Activated T-cell treated with anti-CD3 and anti-CD28 coated beads for 48 hours (primary cell): ENCODE measurements at places on chromosomes 16 and 17.

DNA sequence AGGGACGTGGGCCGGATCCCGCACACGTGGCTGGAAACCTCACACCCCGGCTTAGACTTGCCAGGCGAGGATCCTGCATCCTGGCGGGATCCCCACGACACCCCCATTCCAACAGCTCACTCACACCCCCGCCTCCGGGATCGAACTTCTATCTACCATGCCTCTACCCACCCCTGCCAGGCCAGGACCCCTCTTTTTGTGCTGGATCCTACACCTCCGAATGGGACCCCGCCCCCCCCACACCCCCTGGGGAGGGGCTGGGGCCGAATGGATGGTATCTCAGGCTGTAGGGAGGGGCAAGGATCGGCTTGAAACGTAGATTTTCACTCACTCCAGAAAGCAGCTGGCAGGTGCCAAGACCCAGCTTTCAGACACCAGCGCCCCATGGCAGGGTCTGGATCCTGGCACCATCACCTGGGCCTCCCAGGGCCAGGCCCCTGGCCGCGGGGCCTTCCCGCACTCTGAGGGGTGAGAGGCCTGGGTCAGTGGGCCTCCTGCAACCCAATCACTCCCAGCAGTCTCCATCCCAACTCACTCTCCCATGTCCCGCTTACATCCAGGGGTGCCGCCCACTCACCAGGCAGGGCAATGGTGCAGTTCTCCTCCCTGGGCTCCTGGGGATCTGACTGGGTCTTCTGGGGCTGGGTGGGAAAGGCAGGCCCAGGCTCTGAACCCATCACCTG, 6.7 kb downstream of the PRSS36 start:
- no peak for DNase-seq

DNA sequence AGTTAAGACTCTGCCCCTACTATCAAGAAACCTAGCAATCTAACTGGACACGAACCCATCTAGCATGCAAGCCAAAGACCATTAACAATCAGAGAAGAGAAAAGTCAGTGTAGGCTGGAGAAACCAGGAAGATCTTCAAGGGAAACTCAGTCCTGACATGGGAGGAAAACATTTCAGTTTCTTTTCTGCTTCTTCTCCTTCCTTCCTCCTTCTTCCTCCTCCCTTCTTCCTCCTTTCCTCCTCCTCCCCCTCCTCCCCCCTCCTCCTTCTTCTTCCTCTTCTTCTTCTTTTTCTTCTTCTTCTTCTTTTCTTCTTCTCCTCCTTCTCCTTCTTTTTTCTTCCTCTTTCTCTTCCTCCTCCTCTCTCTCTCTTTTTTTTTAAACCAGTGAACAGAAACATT, 29.6 kb upstream of the SHISA9 start:
- DNase-seq = no peak

- DNase-seq = no peak
These were observed 36.6 kb upstream of the HNF1B start for GRCh38 chr17:37781451-37781850.

GRCh38 chr16:12721841-12722421, 81.8 kb downstream of the CPPED1 start:
- DNase-seq = no peak

DNA sequence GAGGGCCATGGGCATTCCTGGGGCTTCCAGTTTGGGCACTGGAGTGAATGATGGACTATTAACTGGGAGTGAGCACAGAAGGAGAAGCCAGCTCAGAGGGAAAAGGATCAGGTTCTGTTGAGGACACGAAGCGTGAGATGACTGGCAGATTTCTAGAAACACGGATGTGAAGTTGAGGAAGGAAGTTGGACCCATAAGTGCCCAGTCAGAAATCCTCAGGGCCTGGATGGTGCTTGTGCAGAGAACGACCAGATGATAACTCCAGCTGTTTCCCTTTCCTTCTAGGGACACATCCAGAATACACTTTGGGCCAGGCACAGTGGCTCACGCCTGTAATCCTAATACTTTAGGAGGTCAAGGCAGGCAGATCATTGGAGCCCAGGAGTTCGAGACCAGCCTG, 23.3 kb upstream of the ANKRD40CL start:
- DNase-seq = no peak

- DNase-seq = no peak
These were observed 61.3 kb upstream of the PHOSPHO1 start for GRCh38 chr17:49291929-49292328.

GRCh38 chr17:32739722-32740121, 137.2 kb downstream of the MYO1D start:
- DNase-seq = no peak

GRCh38 chr17:43936434-43936833, 5.8 kb downstream of the PPY start:
- DNase-seq = no peak

- DNase-seq = no peak
These were observed 37.2 kb upstream of the SLC38A10 start for GRCh38 chr17:81332118-81332834.

DNA sequence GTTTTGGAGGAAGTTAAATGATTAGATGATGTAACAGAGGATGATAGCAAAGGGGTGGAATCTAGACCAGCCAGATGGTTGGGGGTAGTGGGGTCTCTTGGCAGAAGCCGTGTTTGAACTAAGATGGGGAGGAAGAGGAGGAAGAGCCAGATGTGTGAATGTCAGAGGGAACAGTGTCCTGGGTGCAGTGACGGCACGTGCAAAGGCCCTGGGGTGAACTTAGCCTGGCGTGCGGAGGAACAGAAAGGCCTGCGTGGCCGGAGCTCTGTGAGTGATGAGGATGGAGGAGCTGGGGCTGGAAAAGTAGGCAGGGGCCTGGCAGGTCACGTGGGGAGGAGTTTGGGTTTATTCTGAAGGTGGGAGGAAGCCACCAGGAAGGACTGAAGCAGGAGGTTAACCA, 26.4 kb upstream of the RMI2 start:
- no peak for DNase-seq

- DNase-seq = peak; percentile 77
These were observed 11.5 kb upstream of the PITPNA start for GRCh38 chr17:1573932-1574696.

- DNase-seq = no peak
These were observed 65.7 kb downstream of the BANP start for GRCh38 chr16:88016964-88017363.

DNA sequence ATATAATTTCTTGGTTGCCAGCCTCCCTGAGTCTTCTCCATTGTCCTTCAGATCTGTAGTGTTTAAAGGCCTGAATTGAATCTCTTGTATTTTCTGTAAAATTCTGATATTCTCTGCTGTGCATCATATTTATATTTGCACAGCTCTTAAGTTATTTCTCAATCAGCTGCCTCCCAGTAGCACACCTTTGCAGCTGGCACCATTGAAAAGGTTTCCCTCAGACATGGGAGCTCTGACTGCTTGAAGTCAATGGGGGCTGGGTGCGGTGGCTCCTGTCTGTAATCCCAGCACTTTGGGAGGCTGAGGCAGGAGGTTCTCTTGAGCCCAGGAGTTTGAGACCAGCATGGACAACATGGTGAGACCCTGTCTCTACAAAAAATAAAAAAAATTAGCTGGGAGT, 40.4 kb downstream of the PITPNC1 start:
- DNase-seq = no peak

DNA sequence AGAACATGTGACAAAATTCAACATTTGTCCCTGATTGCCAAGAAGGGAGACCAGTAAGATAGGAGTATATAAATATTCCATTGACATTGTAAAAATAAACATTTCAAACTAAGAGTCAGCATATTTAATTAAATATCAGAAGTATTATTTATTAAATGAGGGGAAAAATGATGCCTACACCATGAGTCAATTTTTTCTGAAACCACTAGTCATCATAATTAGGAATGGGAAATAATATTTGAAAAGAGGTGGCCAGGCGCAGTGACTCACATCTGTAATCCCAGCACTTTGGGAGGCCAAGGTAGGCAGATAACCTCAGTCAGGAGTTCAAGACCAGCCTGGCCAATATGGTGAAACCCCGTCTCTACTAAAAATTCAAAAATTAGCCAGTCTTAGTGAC, 2.1 kb downstream of the CMTM1 start:
- no peak for DNase-seq

GRCh38 chr16:22898131-22898530, 84.2 kb downstream of the HS3ST2 start:
- no peak for DNase-seq

DNA sequence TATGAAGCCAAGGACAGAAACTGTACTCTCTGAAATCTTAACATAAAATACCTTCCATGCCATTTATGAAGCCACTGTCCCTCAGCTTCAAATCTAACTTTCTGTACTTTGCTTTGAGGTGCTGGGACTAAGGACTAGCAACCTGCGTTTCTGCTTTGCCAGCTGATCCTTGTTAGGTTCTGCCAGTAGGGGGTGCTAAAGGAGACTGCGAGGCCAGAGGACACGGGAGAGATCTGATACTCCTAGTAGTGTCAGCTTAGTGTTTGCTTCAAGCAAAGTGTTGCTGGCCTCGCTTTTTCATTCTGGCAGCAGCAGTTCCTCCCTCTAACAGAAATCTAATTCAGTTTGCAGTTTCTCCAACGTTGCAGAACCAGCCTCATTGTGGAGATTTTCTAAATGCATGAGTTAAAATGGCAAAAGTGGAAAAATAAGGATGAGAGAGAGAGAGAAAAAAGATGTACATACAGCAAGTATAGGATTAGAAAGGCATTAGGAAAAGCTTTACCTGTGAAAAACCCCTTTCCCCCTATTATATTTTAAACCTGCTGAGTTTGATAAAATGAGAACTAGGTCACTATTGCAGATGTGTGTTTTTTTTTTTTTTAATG, 297.5 kb downstream of the CA10 start:
- peak; percentile 3 for DNase-seq

DNA sequence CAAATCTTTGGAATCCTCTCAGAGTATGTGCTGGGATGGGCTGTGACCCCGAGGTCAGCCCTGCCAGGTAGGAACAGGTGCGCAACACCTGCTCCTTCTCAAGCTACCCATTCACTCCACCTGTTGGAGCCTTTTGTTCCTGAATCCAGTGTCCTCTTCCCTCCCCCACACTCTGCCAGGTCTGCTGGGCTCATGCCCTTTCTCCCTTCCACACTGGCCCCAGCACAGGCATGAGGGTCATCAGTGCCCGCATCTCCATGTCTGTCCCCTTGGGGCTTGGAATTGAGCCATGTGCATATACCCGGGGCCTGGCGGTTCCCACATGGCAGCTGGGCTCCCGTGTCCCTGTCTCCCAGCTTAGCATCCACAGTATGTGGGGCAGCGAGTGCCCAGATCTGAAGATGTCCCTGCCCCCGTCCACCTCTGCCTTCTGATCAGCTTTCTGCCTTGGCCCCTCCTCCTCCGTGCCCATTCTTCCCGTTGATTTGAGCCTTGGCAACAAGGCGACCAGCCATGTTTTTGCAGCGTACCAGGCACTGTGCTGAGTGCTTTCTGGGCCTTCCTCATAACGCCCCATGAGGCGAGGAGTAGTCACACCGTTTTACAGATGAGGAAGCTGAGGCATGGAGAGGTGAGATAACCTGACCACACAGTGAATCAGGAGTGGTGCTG, 102.2 kb downstream of the RAP1GAP2 start:
- no peak for DNase-seq

DNA sequence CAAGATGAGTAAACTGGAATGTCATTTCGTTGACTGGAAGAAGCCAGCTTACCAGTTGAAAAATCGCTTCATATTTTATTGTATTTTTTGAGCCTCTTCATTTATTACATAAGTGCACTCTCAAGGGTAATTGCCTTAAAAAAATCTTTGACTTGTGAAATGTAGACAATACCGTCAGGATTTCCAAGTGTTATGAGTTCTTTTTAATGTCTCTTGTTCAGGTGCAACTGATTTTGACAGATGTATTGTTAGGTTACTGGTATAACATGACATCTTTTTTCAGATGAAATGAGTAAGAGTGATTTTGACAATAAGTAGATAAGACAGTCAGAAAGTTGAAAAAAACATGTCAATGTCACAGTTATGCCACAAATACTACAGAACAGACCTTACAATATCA, 169.1 kb downstream of the CNTNAP4 start:
- no peak for DNase-seq
